ENCODE measurements at places on chromosomes 1 and 21.

- DNase-seq = peak; percentile 76
Observed at GRCh38 chr1:160193091-160193819, 2.9 kb downstream of the CASQ1 start.

DNA sequence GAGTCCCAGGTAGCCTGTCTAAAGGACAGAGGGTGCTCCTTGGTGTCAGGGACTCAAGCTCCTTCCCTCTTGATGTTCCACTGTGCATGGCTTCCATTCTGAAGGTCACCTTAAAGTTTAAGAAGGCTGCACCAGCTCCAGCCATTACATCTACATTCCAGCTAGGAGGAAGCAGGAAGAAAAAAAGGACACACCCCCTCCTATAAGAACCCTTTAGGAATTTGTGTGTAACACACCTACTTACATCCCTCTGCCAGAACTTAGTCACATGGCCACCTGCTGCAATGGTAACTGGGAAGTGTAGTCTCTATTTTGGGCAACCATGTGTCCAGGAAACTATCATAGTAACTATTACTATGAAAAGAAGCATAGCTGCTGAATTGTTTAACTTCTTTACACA is 161.6 kb upstream of the KLHDC7A start:
- no peak for DNase-seq

GRCh38 chr1:154837672-154838171 is 32.4 kb downstream of the KCNN3 start:
- no peak for DNase-seq

- no peak for DNase-seq
Observed at GRCh38 chr1:4794020-4794780, 139.8 kb downstream of the AJAP1 start.

- DNase-seq = no peak
Observed at GRCh38 chr1:103960710-103961109, 211.0 kb downstream of the AMY1C start.

- no peak for DNase-seq
Observed at GRCh38 chr1:25779894-25780293, 20.1 kb upstream of the SELENON start.

DNA sequence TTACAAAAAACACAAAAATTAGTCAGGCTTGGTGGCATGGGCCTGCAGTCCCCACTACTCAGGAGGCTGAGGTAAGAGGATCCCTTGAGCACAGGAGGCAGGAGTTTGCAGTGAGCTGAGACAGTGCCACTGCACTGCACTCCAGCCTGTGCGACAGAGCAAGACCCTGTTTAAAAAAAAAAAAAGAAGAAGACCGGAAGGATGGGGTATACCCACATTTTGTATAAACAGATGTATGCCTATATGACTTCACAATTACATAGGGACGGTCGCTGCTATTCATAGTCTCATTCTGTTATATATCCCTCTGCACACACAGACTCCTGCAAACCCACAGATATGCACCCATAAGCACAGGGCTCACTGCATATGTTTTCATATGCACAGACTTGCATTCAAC is 12.7 kb downstream of the LCK start:
- DNase-seq = no peak

DNA sequence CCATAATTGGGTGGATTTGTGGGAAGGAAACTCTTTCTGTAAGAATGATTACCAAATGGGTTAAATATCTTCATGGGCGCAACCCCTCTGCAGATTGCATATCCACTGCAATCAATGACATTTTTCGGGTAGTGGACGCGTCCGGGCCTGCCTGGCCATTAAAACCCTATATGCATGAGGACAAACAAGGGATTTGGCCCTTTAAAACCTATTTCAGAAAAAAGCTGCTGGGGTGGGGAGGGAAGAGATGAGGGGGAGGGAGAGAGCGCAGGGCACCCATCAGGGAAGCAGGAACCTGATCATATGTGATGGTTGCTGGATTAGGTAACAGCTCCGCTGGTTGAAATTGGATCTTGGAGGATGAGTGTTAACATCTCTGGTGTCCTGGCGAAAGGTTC is 228.8 kb downstream of the PBX1 start:
- DNase-seq = no peak
